Cerebellum (tissue), 4 donors: ENCODE measurements at places on chromosomes 16 and 17.

- no peak for DNase-seq
These were observed 1.4 kb downstream of the OSBPL7 start for GRCh38 chr17:47820033-47820789.

DNA sequence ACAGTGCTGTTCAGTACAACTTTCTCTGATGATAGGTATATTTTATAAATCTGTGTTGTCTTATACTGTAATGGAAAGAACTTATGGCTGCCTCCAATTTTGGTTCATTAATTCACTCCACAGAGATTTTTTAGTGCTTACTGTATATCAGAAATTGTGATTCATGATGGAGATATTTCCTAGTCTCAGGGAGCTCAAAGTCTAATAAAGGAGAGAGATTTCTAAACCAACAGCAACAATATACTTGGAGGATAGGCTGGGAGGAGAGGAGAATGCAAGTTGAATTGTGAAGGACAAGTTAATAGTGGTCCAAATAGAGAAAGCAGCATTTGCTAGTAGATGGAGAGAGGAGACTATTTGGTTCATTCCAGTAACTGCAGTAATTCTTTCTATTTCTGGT, 63.5 kb downstream of the TANC2 start:
- no peak for DNase-seq

DNA sequence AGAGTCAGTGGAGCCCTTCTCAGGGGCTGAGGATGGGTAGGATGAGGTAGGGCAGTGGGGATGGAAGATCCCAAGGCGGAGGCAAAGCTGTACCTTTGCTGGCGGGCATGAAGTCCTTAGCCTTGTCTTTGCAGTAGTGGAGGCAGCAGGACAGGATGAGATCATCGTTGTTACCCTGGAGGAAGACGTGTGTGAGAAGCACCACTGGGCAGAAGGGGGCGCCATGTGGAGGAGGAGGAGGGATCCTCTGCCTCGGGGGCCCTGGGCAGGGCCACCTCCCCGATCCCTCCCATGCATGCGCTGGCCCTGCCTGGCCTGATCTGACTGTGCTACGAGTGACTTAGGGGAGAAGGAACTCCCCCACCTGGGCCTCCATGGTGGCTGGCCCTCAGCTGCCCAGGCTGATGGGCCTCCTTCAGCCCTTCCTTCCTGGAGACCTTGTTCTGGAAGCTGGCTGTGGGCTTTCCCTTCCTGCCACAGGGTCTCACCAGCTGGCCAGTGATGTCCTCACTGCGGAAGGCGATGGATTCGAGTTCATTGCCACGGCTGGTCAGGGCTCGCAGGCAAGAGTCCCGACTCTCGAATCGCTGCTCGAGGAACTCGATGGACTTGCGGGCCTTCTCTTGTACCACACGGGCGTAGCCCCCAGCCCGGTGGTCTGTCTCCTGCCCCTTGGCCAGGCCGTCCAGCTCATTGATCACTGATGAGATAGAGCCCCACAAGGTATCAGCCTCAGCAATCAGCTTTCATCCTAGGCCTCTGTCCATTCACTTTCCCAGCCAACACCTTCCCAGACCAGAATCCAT, 10.3 kb downstream of the HIC1 start:
- DNase-seq, result no peak

- DNase-seq, result no peak
These were observed 13.9 kb downstream of the TOP3A start for GRCh38 chr17:18300725-18301480.

DNA sequence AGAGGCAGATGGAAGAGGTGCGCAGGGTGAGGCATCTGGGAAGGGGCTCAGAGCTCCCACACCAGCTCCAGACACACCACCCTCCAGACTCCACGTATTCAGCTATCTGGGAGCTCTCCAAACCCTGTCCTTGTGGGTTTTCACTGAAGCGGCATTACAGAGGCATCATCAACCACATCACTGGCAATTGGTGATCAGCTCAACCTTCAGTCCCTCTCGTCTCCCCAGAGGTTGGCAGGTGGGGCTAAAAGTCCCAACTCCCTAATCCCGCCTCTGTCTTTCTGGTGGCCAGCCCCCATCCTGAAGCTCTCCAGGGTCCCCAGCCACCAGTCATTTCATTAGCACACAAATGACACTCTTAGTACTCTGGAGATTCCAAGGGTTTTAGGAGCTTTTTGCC, 123.9 kb downstream of the KCNJ12 start:
- no peak for DNase-seq
